ENCODE measurements at places on chromosomes 3 and 15.

DNA sequence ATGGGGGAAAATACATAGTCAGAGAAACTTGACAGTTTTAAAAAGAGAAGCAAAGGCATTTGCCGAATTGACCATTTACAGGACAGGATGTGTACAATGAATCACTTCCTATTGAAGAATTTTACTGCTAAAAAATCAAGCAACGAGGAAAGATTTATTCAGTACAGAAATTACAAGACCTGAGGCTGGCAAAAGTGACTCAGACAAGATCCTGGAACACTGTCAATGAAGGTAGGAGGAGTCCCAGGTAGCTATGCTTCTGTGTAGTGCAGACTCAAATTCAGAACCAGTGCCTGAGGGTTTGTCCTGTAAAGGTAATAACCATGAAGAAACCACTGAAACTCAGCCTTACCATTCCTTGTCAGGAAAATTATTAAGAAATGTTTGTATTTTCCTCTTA, 120.9 kb downstream of the ZMAT3 start:
- DNase-seq, result no peak

DNA sequence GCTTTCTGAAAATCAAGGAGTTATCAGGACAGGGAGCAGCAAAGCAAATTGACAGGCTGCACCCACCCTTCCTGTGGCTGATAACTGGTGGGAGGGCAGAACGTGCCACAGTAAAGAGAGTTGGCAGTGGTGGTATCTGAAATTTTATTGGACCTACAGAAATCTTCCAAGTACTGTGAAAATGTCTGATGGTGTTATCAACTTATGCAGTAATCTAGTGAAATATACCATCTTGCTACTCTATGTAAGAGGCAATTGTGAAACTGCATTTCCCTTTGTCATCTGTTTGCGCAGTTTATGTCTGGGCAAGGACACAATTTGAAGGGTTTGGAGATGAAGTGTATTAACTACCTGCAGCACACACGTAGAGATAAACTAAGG, 1.5 kb downstream of the PLCL2 start:
- no peak for DNase-seq

- no peak for DNase-seq
Measured at GRCh38 chr15:68609629-68610028, 30.8 kb downstream of the CORO2B start.

DNA sequence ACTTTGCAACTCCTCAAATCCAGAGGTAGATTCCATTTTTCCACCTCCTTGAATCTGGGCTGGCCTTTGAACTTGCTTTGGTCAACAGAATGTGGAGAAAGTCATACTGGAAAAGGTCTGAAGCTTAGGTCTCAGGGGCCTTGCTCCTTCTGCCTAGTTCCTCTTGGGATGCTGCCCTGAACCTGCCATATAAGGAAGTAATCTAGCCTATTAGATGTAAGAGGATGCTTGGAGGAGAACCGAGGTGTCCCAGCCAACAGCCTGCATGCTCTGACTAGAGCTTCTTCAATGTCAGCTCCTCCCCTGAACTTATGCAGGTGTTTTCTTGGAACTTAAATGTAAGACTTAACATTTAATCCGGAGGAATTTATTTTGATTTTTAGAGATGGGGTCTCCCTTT, 2.0 kb upstream of the TMED3 start:
- DNase-seq, result no peak

GRCh38 chr3:187150599-187150998, 11.3 kb upstream of the RPL39L start:
- peak; percentile 48 for DNase-seq

DNA sequence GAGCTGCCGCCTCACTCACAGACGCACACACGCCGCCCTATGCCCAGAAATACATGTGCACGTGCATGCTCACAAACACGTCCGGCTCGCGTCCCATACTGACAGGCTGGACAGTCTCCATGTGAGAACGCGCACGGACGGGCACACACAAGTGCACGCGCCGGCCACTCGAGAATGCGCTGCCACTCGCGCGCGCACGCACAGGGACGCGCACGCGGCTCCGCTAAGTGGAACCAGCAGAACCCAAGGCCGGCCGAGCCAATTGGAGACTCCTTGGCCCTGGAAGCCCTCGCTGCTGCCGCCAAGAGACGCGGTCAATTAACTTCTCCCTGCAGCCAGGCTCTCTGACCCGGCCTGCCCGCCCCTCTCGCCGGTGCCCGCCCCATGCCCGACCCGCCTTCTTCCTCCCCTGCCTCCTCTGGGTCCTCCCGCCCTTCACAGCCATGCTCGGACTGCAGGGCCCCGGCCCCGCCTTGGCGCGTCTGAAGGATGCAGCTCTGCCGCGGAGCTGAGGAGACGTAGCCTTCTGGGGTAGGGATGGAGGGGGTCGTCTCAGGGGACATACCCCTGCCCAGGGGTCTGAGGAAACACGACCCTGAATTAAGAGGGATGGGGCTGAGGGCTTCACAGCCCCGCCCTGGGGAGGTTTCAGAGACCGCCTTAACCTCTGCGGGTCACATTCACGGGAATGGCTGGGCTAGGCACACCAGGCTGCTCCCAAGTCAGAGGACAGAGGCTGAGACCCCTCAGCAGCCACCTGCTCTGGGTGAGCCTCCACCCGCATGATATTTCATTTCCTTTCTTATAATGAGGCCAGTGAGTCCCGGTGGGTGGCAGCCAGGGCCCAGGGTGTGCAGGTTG, 15.0 kb downstream of the PTH1R start:
- DNase-seq, result no peak

- no peak for DNase-seq
Measured at GRCh38 chr3:88979760-88980159, 127.7 kb upstream of the EPHA3 start.

- no peak for DNase-seq
Measured at GRCh38 chr15:81097890-81098280, 36.2 kb upstream of the CFAP161 start.

- no peak for DNase-seq
Measured at GRCh38 chr15:43541785-43542184, 24.4 kb downstream of the MAP1A start.

DNA sequence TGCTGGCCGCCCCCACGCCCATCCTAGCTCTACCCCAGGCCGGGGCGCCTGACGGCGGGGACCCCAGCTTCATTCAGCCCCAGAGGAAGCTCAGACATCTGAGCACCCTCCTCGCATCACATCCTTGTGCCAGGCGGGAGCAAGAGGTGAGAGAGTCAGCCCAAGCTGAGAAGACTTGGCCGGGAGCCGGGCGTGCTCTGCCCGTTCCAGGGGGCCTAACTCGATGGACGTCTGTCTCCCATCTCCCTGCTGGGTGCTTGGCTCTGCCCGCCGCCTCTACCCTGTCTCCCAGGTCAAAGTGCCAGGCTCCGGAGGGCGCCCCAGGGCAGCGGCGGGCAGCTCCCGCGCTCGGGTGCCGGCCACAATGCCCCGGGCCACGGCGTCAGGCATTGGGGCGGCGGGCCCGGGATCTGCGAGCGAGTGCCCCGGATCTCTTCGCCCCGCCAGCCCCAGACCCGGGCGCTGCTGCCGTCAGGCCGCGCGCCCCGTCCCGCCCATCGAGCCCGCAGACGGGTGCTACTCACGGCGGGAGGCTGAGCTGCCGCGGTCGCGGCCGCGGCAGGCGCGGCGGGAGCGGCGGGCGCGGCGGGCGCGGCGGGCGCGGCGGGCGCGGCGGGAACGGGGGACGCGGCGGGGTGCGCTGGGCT, 388 bp downstream of the DAPK2 start:
- DNase-seq, result peak; percentile 18

- no peak for DNase-seq
Measured at GRCh38 chr3:12139111-12139511, 19.6 kb downstream of the TIMP4 start.

DNA sequence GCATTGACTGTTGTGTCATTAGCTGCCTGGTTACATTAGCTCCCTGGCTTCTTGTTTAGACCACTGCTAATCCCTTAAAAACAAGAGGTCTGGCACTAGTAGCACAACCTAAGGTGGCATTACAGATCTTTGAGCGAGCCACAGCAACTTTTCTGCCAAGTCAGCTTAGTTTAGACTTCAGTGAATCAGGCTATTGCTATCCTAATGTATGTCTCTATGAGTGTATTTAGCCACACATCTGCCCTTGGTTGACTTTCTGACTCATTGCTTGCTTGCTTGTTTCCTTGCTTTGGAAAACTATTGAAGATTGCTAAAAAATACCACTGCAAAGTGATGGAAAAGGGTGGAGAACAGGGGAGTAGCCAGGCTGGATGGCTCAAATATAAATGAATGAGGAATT, 50.2 kb downstream of the CHP1 start:
- DNase-seq, result no peak

GRCh38 chr15:89148126-89148525, 59.9 kb downstream of the ABHD2 start:
- DNase-seq, result no peak

DNA sequence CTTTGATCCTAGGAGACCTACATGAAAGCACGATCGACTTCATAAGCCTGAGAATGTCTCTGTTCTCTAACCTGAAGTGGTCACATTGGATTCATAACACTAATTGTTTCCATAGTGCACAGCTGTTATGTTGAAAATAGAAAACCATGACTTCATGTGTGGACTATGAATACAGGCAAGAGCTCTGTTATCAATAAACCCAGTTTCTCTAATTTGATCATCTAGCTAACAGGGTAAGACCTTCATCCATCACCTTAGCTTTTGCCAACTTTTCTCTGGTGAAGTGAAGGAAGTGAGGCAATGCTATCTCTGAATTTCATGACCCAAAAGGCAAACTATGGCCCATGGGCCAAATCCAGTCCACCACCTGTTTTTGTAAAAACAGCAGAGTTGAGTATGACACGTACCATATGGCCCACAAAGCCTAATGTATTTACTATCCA, 27.2 kb downstream of the ABI3BP start:
- no peak for DNase-seq

GRCh38 chr15:59434481-59434880, 3.5 kb upstream of the FAM81A start:
- DNase-seq, result no peak

DNA sequence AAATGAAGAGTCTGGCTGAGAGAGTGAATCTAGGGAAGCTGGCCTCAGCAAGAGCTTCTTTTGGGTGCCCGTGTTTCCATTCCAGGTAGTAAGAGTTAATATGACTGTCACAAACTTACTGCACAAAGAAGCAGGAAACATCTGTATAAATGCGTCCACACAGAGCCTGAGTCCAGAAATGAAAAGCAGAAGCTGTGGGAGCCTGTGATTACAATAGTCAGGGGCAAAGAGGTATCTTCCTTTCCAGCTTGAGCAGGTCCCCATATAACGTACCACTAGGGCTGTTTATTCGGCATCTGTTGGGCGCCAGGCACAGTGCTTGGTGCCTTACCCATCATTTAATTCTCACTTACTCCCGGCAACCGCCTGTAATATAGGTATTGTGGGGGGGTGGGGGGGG, 40.5 kb upstream of the B3GNT5 start:
- no peak for DNase-seq

- no peak for DNase-seq
Measured at GRCh38 chr3:18044971-18045880, 302.8 kb upstream of the TBC1D5 start.

DNA sequence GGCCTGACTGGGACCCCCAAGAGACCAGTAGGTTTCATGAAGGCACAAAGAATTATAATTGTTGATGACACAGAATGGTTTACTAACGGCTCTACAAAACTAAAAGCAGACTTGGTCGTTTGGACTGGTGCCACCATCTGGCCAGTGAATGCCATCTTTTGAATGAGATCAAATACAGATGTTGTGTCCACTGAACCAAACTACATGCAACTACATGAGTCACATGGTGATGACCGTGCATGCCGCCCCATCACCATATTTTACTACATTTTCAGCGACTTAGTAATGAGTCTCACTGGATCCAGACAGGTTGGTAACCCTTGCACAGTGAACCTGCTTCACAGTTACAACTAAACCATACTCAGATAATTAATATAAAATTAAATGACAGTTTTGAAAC, 803.3 kb downstream of the DIPK2A start:
- DNase-seq, result no peak

DNA sequence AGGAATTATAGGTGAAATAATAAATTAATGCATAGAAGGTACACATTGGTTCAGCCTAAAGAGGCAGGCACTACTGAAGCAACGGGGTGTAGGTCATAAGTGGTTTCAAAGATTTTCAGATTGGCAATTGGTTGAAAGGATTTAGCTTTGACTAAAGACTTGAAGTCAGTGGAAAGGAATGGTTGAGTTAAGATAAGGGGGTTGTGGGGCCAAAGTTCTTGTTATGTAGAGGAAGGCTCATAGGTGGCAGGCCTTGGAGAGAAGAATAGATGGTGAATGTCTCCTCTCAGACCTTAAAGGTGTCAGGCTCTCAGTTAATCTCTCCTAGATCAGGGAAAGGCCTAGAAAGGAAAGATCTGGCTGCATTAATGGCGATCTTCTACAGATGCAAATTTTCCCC, 209.8 kb downstream of the ATP10A start:
- DNase-seq, result no peak

DNA sequence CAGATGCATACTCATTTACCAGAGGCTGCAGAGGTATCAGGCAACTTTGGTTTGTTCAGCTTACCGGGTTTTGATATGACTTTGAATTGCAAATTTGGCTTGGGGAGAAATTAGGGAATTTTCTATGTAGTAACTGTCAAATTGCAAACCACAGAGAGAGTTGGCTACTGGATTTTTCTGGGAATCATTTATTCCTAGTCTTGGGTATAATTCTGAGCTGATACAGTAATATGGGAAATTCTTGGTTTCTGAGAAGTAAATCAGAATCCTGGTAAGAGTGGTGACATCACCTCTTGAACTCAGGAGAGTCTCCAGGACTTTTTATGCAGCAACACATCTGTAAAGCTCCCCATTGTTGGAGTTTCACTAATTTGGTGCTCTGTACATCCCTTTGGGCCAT, 39.0 kb downstream of the GAP43 start:
- no peak for DNase-seq

GRCh38 chr3:124469555-124469954, 260.7 kb upstream of the UMPS start:
- no peak for DNase-seq

GRCh38 chr3:29236146-29236840, 44.6 kb upstream of the RBMS3 start:
- DNase-seq, result no peak

- no peak for DNase-seq
Measured at GRCh38 chr15:86573476-86573875, 493.8 kb downstream of the AGBL1 start.

DNA sequence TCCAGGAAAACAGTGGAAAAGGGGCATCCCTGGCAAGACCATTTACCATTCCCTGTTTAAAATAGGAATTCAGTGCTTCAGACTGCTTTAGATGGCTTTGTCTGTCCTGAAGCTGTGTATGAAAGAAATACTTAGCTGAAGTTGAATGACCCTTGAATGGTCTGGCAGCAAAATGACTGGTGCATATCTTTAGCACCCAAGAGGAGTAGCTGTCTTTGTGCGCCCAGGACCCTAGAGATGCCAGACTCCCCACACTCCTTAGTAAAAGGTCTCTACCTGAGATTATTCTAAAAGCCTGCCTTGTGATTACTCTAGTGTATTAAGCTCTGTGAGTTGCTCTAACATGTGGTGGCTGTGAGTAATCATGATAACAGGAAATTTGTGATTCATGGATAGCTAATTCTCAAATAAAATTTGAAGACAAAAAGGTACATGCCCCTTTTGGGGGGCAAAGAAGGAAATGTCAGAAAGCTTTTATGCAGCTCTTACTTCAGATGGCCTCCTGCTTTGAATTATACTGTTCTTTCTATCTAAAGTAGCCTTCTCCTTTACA, 3.2 kb downstream of the MAPKBP1 start:
- DNase-seq, result no peak

- no peak for DNase-seq
Measured at GRCh38 chr15:101623367-101624304, 28.5 kb downstream of the TM2D3 start.

- DNase-seq, result no peak
Measured at GRCh38 chr3:197010556-197011351, 18.9 kb downstream of the MELTF start.

GRCh38 chr3:23129117-23129516, 74.0 kb upstream of the UBE2E2 start:
- DNase-seq, result no peak

Data from activated CD8-positive, alpha-beta memory T cell treated with anti-CD3 and anti-CD28 coated beads for 1 hour (primary cell).